ENCODE measurements at places on chromosomes 16 and 17.
A peak's percentile ranks its signal among the peaks of the same experiment; 100 is the strongest.

DNA sequence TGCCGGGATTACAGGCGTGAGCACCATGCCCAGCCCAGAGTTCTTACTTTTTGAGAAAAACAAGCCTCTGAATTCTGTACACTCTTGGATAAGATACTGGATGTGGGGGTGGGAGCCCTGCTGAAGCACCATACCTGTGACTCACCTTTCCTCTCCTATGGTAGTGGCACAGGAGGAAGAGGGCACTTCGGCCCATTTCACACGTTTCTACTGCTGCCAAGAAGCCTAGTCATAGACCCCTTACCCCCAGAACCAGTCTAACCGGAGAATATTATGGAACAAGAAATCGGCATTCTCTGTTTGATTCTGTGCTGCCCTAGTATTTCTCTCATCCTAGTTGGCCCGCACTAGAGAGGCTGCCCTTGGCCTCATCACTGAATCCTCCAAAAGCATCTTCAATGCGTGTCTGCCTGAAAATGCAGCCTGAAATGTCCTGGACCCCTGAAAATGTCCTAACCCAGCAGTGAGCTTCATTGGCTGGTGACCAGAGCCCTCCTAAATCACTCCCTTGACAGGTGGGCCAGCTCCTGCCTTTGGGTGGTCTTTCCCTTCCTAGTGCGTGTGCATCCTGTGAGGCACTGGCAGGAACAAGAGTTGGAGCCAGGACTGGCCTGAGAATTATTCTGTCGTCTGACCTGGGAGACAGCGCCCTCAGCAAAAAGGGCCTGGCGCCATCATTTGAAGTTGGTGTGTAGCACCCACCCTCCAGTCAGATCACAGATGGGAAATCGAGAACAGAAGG, 37.9 kb downstream of the NDEL1 start:
- no peak for DNase-seq

GRCh38 chr17:38330941-38331411, 12.8 kb downstream of the GPR179 start:
- no peak for DNase-seq

DNA sequence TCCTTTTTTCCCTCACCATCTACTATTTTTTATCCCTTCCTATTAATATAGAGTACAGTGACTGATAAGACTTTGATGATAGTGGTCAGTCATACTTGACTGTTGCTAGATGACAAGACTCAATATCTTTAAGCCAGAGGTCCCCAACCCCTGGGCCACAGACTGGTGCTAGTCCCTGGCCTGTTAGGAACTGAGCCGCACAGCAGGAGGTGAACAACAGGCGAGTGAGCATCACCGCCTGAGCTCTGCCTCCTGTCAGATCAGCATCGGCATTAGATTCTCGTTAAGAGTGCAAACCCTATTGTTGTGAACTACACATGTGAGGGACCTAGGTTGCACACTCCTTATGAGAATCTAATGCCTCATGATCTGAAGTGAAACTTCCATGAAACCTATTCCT, 341.3 kb downstream of the BCAS3 start:
- DNase-seq: no peak

DNA sequence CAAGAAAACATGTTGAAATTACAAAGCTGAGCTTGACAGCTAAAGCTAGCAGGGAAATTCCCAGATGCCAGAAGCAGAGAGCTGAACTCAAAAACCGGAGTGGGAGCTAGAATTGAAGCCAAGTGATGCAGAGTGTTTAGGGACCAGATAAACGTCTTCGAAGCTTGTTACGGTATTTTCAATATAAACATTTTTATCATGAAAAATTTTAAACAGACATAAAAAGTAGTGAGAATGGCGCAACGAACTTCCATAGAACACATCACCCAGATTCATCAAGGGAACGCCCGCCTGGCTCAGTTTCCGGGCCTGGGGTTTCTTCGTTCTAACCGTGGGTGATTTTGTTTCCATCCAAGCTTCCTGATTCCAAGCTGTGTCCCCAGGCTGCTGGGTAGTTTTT, 18.1 kb downstream of the SPNS2 start:
- no peak for DNase-seq

GRCh38 chr16:31181102-31181830, 1.3 kb downstream of the FUS start:
- DNase-seq: peak; percentile 71

GRCh38 chr16:84611041-84611440, 6.8 kb downstream of the COTL1 start:
- no peak for DNase-seq

DNA sequence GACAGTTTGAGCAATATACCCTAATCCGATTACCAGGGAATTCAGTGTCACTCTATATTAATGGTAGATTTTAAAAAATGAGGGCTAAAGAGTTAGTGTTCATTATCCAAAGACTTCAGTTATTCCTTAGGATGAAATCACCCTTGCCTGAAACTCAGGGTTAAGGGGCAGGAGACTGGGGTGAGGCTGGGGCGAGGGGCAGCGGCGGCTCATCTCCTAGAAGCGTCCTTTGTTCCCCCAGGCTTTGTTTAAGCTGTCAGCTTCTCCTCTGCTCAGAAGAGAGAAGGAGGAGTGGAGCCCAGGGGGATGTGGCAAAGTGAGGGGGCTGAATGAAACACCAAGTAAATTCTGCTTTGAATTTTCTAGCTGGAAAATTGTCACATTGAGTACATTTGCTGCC, 117.7 kb upstream of the ELAC2 start:
- DNase-seq: no peak

DNA sequence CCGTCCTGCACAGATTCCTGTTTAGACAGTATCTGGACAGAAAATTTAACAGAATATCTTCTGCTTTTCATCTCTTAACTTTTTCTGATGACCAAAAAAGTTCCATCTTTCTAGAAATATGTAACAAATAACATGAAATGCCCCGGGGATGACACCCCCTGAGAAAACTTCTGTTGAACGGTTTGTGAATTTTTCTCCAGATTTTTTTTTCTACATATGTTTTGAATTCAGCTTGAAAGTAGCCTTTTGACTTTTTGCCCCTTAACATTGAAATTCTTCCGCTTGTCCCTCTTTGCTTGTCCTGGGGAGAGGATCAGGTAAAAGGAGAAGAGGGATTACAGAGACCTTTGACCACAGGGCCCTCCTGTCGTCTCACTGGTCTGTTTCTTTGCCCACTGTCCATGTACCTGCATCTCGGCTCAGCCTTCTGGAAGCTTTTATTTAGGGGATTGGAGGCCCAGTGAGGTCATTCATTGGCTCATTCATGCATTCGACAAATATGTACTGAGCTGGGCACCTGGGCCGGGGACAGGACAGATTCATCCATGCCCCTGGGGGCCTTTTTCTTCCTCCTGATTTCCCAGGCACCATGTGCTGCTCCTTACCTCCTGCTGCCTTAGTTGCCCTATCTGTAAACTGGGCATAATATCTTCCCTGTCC, 19.6 kb upstream of the CPNE2 start:
- no peak for DNase-seq

DNA sequence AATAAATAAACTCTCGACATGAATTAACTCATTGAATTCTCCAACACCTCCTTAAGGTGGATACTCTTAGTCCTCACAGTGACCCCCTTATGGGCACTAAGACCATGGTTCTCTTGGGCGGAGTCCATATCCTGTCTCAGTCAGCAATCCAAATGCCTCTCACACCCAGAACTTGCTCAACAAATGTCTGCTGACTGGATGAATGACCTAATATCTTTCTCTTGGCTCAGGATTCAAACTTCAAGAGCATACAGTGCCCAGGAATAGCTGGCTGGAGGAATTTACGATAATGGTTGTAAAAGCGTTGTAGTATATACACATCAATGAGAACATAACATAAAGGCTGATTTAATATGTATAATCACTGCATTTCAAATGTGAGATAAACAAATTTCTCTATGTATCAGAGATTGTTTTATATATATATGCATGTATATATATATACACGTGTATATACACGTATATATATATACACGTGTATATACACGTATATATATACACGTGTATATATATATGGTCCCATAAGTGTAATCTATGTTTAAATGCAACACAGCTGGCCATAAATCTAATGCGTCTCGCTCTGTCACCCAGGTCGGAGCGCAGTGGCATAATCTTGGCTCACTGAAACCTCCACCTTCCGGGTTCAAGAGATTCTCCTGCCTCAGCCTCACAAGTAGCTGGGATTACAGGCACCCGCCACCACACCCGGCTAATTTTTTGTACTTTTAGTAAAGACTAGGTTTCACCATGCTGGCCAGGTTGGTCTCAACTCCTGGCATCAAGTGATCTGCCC, 6.5 kb upstream of the UBB start:
- DNase-seq: peak; percentile 62

GRCh38 chr16:64969221-64969620, 152.6 kb downstream of the CDH11 start:
- no peak for DNase-seq

DNA sequence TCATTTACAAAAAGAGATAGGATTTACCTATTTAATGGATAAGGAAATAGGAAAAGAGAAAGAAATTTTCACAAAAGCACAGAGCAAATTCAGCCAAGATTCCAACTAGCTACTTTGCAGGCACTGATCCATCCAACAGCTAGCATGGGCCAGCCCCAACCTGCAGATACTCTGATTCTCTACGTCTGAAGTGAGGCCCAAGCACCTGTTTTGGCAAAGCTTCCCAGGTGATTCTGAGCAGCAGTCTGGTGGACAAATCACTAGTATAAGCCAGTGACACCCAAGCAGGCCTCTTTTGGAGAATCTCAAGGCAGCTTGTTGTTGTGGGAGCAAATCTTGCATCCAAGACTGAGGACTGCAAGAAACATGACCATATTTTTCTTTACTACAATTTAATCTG, 20.9 kb upstream of the CALB2 start:
- DNase-seq: no peak

DNA sequence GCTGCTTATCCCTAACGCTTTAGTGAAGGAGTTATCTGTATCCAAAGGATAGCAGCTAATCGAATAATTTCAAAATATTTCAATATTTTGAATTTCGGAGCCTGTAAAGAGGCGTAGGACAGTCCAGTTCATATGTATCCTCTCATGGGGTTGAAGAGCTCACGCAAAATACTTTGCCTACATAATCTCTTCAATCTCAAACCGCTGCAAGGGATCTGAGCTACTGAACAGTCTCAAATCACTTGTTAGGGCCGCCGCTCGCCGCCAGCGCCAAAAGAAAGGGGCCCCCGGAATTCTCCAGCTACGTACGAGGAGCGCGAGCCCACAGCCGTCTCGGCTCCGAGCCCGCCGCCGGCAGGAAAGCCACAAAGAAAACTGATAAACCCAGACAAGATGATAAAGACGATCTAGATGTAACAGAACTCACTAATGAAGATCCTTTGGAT, 601 bp upstream of the RFWD3 start:
- no peak for DNase-seq

DNA sequence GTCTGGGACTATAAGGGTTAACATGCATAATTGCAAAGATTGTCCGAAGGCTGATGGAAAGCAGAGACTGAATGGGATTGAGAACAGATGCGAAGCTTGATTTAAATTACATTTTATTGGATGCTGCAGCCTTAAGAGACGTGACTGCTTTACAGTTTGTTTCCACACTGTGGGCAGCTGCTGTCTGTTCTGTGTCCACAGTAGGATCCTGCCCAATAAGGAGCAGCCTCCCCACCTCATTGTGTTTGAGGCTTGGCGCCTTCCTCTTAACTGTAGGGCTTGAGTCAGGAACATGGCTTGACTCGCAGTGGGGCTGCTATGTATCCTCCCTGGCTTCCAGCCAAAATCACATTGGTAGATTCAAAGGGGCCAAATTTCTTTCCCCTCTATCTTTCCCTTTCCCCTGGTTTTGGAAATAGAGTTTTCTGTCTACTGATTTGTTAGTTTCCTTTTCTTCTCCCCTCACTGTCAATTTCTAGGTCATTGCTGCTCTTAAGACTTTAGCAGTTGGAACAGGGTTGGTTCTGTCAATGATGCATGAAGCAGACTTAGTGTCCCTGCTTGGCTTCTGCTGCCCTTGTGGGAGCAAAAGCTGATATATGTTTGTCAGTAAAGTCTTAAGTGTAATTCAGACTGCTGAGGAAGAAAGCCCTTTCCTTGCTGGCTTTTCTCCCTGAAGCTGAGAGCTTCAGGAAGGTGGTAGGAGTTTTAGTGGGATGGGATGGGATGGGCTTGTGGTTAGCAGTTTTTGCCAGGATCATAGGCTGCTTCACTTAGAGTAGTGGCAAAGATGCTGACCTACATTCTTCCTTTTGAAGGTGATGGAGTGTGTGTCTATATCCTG, 5.0 kb upstream of the RARA start:
- no peak for DNase-seq

- DNase-seq: no peak
Measured at GRCh38 chr17:16989230-16989952, 17.5 kb upstream of the TNFRSF13B start.

- DNase-seq: no peak
Measured at GRCh38 chr17:55259684-55260111, 5.1 kb upstream of the HLF start.

DNA sequence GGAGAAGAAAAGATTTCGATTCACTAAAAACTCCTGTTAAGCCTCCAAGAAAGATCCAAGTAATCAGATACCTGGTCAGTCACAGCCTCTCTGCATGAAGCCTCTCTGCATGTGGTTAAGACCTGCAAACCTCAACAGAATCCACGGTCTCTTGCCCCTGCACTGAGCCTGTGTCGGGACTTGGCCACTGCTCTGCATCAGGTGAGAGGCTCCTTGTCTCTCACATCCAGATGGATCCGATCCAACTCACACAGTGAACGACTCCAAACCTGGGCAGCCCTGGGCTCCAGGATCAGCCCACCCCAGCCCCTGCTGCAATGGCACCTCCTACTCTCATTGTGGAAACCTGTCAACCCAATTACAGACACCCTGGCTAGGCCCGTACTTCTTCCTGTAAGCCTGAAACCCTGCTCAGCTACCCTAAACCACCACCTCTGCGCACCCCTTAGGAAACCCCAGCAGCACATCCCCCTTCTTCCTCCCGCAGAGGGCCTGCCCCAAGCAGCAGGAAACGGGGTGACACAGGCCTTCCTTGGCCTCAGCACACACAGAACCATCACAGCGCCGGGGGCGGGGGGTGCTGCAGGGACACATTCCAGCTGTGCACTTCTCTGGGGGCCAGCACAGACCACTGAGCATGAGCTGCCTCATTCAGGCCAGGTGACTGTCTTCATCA, 129.5 kb downstream of the ANKRD11 start:
- DNase-seq: peak; percentile 35

DNA sequence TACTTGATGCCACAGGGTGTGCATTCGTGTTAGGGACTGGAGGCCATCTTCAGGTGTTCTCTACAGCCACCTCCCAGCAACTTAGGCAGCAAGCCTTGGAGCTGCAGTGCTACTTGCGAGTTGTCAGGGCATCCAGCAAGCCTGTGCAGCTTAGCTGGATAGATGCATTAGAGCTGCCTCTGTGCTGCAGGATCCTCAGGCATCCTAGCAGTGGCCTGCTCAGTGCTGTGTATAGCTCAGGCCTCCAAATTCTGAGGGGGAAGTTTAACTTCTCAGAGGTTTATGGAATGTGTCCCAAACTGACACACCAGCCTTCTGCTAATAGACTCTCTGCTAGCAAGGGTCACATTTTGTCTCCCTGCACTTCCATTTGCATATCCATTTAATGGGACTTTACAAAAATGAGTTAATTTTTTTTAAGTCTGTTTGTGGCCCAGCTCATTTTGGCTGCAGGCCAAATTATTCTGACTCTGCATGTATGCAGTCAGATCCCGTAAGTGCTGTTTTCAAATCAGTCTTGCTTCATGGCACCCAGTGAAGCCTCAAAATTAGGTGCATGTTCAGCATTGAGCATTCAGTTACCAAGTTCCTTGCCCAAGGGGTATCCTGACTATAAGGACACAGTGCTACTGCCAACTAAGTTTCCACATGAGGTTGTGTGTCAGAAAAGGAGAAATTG, 6.8 kb downstream of the GABARAPL2 start:
- DNase-seq: no peak

- DNase-seq: no peak
Measured at GRCh38 chr17:31830971-31831858, 27.8 kb downstream of the COPRS start.

- peak; percentile 14 for DNase-seq
Measured at GRCh38 chr16:80666378-80667250, 125.8 kb downstream of the DYNLRB2 start.
